ENCODE measurements at places on chromosomes 6 and 20.

GRCh38 chr6:82739303-82739702, 326.3 kb downstream of the UBE3D start:
- no peak for DNase-seq

- DNase-seq = no peak
Measured at GRCh38 chr6:152575161-152575560, 62.0 kb downstream of the SYNE1 start.

DNA sequence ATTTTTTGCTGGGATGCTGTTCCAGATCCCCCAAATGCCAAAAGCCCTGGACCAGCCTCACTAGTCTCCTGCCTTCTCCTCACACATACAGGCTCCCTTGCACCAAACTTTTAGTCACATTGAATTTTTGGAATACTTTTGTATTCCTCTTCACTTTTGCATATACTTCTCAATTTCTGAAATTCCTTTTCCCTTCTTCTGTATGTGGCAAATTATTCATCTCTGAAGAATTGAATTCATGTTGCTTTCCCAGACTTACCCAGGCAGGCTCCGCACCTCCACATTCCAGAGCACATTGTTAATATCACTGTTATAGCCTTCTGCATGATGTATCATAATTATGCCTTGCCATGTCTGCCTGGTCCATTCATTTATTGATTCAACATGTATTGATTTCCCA, 255.3 kb upstream of the POU3F2 start:
- no peak for DNase-seq

DNA sequence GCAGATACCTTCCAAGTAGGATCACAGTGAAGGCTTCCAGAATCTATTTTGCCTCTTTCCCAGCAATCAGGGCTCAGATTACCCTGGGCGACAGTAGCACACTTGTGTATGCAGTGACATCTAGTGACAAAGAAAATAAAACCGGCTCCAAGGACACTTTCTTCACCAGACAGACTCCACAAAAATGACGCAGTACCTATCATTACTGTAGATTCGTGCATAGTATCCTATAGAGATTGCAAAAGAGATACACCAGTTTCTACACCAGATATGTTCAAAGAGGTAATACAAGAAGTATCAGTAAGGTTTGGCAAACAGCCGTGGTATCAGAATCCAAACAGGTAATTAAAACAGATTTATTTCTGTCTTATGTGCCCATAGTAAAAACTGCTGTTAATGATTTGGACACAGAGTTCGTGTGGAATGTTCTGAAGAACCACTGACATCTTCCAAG, 600.4 kb upstream of the JAG1 start:
- DNase-seq = peak; percentile 62

GRCh38 chr6:151004383-151005024, 139.0 kb downstream of the MTHFD1L start:
- no peak for DNase-seq

GRCh38 chr6:77231438-77232305, 231.6 kb downstream of the HTR1B start:
- no peak for DNase-seq

- DNase-seq = no peak
Measured at GRCh38 chr20:33654680-33655161, 7.4 kb upstream of the C20orf144 start.

GRCh38 chr20:62550087-62550632, 74.4 kb upstream of the GATA5 start:
- DNase-seq = no peak

DNA sequence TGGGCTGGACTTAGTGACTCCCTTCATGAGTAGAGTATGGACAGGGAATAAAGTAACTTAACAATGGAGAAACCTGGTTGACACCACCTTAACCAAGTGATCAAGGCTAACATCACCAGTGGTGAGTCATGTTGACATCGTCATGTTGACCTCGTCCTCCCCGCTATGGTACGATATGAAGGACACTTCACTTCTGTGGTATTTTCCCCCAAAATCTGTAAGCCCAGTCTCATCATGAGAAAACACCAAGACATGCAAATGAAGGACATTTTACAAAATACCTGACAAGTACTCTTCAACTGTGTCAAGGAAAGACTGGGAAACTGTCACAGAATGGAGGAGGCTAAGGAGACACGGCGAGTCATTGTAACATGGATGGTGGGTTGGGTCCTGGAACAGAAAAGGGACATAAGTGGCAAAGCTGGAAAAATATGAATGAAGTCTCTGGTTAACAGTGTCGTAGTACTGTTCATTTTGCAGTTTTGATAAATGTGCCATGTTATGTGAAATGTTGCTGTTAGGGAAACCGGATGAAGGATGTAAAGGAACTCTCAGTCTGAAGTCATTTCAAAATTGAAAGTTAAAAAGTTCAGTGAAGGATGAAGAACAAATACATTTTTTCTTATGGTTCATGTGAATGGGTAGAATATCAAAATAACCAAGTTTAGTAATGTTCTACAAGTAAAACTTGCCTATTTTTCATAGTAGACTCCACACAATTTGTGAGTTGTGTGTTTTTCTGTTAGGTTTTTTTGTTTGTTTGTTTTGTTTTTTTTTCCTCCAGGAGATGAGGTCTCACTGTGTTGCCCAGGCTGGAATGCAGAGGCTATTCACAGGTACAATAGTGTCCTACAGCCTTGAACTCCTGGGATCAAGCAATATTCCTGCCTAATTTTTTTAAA, 247.5 kb downstream of the TMEM242 start:
- DNase-seq = no peak

DNA sequence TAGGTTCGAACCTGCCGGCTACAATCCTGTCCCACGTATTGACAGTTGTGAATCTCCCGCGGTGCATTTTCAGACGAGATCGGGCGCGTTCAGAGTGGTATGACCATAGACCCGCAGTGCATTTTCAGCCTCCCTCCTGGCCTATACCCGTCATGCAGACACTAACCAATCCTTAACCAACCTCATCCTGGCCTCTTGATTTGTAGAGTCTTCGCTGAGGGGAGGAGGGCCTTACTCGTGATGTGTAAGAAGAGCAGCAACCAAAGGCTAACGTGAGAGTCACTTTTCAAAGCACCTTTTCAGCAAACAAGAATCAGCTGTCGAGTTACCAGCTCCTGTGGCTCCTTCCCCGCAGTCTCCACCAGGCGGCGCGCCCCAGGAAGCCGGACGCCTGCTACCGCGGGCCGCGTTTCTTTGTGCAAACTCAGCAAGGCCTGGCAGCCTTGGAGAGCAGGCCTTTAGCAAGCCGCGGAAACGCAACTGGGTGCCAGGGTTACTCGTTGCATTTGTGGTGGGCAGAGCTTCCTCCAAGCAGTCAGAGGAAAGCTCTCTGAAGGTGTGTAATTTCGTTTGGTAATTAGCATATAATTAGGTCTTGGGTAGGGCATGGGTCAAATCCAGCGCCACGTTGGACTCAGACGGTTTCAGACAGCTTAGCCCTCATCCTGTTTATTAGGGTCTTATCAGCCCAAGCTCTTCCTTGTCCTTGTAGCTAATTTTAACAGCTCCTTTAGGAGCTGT, 139.8 kb downstream of the OR2B2 start:
- DNase-seq = peak; percentile 59

- DNase-seq = no peak
Measured at GRCh38 chr6:134098276-134098675, 45.9 kb upstream of the SLC2A12 start.

- DNase-seq = no peak
Measured at GRCh38 chr6:135813401-135813800, 38.1 kb upstream of the PDE7B start.

- DNase-seq = no peak
Measured at GRCh38 chr20:53274365-53274764, 302.2 kb downstream of the TSHZ2 start.

DNA sequence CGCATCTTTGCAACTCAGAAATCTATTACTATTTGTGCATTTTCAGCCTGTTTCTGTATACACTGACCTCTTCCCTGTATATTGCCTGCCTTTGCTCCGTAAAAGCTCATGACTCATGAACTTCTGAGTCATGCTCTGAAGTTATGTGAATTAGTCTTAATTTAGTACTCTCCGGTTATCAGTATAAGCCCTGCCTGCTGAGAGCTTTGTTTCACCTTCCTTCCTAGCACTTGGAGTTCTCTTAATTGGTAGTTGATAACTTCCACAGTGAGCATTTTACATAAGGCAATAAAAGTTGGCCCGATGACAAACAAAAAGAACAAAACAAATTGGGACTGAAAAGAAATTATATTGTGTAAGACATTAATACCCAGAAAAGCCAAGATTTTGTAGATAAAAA, 231.4 kb downstream of the GJA1 start:
- DNase-seq = no peak

DNA sequence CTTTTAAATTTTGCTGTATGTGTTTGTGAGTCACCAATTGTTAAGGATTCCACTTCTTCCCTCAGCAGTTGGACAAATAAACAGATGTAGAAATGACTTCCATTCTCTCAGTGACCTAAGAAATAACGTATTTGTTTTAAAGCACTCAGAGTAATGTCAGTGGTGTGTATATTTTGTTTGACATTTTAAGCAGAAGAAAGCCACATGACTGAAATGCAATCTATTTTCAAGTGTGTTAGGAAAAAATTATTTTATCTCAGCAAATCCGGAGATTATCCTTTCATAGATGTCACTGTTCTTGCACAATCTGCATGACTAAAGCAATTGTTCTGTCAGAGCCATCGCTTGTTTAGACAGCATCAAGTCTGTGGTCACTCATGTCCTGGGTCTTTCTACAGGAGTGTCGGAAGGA, 77.1 kb downstream of the JAG1 start:
- DNase-seq = no peak

GRCh38 chr6:165077876-165078275, 231.5 kb downstream of the C6orf118 start:
- no peak for DNase-seq

- no peak for DNase-seq
Measured at GRCh38 chr20:44811150-44811685, 872 bp upstream of the RIMS4 start.

DNA sequence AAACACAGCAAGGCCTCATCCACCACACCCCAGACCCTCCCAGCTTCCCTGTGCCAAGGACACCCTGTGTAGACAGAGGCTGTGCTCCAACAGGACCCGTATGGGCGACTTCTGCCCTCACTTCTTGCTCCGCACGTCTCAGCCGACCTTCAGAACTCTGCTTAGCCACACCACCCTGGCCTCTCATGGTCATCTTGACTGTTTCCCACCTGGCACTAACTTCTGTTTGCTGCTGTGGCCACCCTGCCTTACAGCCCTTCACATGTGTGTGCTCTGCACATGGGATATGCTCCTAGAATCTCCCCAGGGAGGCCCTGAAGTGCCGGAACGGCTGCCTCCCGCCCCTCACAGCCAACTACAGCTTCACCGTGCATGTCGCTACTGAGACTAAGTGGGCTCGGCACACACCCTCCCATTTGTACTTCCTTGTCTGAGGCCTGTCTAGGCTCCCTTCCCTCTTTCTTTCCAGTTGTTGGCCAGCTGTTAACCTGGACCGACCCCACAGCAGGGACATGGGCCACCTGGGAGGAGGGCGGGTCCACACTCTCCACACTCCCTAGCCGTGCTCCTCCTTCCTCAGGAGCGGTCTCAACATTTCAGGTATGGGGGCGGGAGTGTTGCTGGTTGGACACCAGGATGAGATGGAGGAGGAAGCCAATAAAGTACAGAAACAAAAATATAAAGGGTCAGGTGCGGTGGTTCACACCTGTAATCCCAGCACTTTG, 69.6 kb downstream of the PYGB start:
- no peak for DNase-seq

DNA sequence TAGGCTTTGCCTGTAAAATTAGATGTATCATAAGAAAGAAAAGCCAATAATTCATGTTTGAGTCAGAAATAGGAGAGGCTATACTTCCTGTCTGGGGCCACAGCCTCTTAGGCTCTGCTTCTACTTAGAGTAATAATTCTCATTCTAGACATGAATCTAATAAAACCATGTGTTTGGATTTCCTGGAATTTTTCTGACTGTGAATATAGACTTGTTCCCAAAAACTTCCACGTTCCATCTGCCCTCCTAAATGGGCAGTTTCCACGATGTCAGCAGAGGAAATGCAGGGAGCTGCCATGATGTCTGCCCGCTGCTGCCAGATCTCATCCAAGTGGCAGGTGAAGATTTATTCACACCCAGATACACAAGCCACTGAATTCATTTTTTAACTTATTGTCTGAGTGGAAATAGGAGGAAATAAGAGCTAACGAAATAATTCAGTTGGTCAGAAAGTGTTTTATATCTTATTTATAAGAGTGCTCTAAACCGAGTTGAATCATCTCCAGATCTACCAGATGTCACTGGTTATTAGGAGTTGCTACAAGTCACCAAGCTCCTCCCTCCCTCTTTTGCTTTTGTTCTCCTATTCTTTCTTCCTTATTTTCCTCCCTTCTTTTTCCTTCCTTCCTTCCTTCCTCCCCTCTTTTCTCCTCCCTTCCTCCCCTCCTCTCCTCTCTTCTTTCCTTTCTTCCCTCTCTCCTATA, 69.3 kb downstream of the ALDH8A1 start:
- DNase-seq = no peak

DNA sequence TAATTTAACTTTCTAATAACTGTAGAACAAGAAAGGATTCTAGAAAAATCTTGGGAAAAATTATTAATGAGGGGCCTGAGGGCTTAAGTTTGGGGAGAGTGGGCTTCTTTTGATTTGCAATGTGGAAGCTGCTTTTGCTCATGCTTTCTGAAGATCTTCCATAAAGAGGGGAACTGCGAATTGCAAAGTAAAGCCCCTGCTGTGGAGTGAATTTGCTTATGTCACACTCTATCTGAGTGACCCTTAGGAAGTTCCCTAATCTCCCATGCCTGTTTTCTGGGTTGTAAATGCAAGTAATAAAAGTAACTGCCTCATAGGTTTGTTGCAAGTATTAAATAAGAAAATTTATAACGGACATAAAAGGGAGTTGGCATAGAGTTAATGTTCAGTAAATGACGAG, 301.2 kb downstream of the PLCB1 start:
- no peak for DNase-seq

- no peak for DNase-seq
Measured at GRCh38 chr6:71083308-71083820, 126.5 kb upstream of the B3GAT2 start.

GRCh38 chr20:62642666-62643520, 590 bp downstream of the SLCO4A1 start:
- no peak for DNase-seq

DNA sequence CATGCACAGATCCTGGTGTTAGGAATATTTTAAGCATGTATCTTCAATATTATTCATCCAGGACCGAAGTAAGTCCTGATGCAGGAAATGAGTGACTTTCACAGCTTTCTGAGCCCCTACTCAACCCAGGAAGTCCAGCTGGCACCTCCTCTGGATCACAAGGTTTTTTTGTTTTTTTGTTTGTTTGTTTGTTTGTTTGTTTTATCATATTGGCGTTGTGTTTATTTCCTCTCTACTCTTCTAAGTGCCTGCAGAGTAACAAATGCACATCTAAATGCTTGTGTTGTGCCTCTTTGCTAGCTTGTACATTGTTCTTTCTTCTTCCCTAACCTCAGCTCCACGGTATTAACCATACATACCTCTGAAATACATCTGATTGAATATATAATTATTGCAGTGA, 594.3 kb upstream of the ADGRB3 start:
- DNase-seq = no peak

All from NCI-H1694 treated with DMSO at 0.1 percent for 48 hours (cell line).